Activated CD8-positive, alpha-beta T cell treated with anti-CD3 and anti-CD28 coated beads, Interleukin-2, amount 10 ng/mL, durations not matched to agents 7 days and 5 days (primary cell): ENCODE measurements at places on chromosomes 12 and 14. TPM values are rescaled to one million over a fixed set of nuclear protein-coding genes. Genes with fewer than 3 reads are reported as not detected.

DNA sequence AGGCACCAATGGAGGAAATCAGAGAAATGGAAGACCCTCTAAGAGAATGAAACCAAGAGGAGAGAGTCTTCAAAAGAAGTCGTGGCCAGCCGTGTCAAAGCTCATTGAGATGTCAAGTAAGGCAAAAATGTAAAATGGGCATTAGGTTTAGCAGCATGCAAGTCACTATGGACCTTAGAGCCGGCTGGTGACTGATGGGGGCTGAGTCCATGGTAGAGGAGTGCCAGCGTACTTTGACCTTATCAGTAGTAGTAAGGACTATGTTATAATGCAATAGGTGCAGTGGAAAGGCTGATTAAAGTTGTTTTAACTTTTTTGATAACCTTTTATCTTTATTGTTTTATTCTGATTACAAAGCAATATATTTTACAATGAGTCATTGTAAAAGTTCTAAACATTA is 66.5 kb downstream of the ANO6 start:
- DNase-seq, result no peak
- no peaks in the 10 kb centered on the region for H3K4me1 ChIP-seq
- peaks cover 12% of the 10 kb centered on the region for H3K36me3 ChIP-seq
- no peaks in the 10 kb centered on the region for H3K27me3 ChIP-seq
- H3K4me3 ChIP-seq, result no peak overlapping the region

- no peak overlapping the region for H3K27ac ChIP-seq
- no peaks in the 10 kb centered on the region for H3K4me1 ChIP-seq
- no peak for DNase-seq
- H3K4me3 ChIP-seq, result no peak overlapping the region
- H3K27me3 ChIP-seq, result peaks cover 16% of the 10 kb centered on the region
Observed at GRCh38 chr12:66674495-66675122, 4.3 kb downstream of the GRIP1 start.

- peaks cover 62% of the 10 kb centered on the region for H3K4me1 ChIP-seq
- no peak for DNase-seq
- peak overlapping the region; percentile 87 for H3K4me3 ChIP-seq
- peak overlapping the region; percentile 58 for H3K27ac ChIP-seq
- peaks cover 90% of the 10 kb centered on the region for H3K36me3 ChIP-seq
Observed at GRCh38 chr14:91238661-91239060, 5.8 kb downstream of the GPR68 start.

GRCh38 chr12:121087467-121088194 is 45.0 kb upstream of the P2RX7 start:
- peaks cover 50% of the 10 kb centered on the region for H3K4me1 ChIP-seq
- H3K27me3 ChIP-seq, result peaks cover 7% of the 10 kb centered on the region
- H3K27ac ChIP-seq, result peak overlapping the region; percentile 79

DNA sequence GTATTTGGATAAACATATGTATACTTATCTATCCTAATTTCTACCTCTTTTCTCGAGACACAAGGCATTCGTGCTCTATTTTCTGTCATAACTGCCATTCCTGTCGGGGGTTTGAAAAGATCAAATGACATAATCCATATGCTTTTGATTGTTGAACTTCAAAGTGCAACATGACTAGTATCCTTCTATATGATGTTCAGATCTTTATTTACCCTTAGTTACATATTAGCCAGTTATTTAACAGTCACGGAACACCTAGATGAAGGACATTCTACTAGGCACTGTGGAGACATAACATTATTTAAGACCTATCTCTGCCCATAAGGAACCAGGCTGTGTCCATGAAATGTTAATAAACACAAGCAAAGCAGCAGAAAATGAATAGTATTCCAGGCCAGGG is 11.2 kb upstream of the GRIN2B start:
- H3K36me3 ChIP-seq, result no peaks in the 10 kb centered on the region
- DNase-seq, result no peak
- H3K27ac ChIP-seq, result no peak overlapping the region
- H3K4me3 ChIP-seq, result no peak overlapping the region

GRCh38 chr14:35394326-35395013 is 10.1 kb downstream of the NFKBIA start:
- no peaks in the 10 kb centered on the region for H3K27me3 ChIP-seq
- peaks cover 6% of the 10 kb centered on the region for H3K36me3 ChIP-seq
- H3K4me3 ChIP-seq, result no peak overlapping the region
- no peak overlapping the region for H3K27ac ChIP-seq
- DNase-seq, result no peak
- H3K4me1 ChIP-seq, result peaks cover 22% of the 10 kb centered on the region

GRCh38 chr12:55736780-55737580 is 5.9 kb upstream of the GDF11 start:
- peak overlapping the region; percentile 86 for H3K27ac ChIP-seq
- H3K4me1 ChIP-seq, result peaks cover 42% of the 10 kb centered on the region
- peaks cover 3% of the 10 kb centered on the region for H3K27me3 ChIP-seq
- H3K4me3 ChIP-seq, result peak overlapping the region; percentile 82
- peak; percentile 76 for DNase-seq

Gene PLEKHH1
- 0.99 TPM for total RNA-seq
